ENCODE measurements at places on chromosomes 11 and 22. TPM values are rescaled to one million over a fixed set of nuclear protein-coding genes. Genes with fewer than 3 reads are reported as not detected.

GALNT18 gene
- 42.6 TPM for total RNA-seq

DNA sequence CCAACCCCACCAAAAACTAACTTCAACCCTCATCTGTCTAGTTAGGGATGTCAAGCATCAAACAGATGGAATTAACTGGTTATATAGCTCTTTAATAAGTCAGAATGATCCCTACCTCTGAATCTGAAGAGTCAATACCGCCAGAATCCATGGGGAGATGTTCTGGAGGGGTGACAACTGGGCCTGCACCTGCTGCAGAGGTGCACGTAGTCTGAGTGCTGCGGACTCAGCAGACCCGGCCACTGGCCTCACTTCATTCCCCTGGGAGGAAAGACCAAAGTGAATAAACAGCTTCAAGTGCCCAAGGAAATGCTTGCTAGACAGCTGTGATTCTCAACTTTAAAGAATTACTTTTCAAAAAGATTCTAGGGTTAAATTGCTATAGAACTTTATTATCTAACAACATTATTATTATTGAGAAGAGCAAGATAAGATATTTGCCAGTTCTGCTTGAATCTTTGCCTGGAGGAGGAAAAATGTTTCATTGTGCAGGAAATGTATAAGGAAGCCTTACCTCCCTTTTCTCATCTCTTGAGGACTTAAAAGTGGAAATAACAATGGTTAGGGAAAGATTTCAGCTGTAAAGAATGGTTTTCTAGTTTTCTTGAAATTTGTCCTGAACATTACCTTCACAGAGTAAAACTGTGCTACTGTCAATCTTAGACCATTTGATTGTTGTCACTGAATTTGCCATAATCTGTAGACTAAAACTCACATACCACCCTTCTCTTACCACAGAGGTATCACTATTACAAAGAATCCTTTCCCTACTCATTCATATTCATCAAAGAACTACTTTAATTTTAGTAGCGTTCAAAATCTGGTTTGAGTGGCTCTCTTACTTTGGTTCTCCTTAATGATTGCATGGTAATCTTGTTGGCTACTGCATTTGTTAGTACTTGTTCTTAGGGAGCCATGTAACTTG, 4.2 kb downstream of the XBP1 start:
- no peak for DNase-seq

GRCh38 chr11:57315491-57315890, 9.3 kb downstream of the TNKS1BP1 start:
- no peak for DNase-seq

GRCh38 chr11:1493650-1494244, 7.2 kb upstream of the MOB2 start:
- DNase-seq, result no peak

- no peak for DNase-seq
Observed at GRCh38 chr11:61969391-61969758, 1.9 kb upstream of the FTH1 start.

GRCh38 chr11:125481531-125481930, 14.5 kb downstream of the FEZ1 start:
- no peak for DNase-seq

DNA sequence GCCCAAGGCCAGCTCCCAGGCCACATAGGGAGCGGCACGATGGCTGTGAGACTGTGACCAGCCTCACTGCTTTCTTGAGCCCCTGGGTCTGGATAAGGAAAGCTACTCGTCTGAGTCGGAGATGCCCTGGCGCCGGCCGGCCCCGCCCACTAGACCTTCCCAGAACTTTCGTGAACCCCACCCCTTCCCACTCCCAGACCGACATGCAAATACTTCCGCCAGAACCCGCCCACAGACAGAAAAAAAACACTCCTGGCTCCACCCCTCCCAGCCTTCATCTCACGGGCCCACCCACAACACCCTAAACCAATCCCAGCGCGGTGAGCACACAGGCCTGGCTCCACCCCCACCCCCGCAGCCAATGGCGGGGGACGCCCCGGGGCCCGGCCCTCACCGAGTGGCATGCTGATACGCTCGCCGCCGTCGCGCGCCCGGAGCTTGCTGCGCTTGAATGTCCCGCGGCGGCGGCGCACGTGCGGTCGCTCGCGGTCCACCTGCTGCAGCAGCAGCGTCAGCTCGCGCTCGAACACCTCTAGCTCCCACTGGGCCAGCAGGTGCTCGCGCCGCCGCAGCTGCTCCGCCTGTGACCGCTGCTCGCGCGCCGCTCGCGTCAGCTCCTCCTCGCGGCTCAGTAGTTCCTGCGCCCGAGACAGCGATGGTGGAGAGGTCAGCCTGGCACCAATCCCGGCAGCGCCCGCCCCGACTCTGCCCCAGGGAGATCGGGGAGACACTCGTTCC, 7.0 kb downstream of the MAP3K11 start:
- DNase-seq, result peak; percentile 90

DNA sequence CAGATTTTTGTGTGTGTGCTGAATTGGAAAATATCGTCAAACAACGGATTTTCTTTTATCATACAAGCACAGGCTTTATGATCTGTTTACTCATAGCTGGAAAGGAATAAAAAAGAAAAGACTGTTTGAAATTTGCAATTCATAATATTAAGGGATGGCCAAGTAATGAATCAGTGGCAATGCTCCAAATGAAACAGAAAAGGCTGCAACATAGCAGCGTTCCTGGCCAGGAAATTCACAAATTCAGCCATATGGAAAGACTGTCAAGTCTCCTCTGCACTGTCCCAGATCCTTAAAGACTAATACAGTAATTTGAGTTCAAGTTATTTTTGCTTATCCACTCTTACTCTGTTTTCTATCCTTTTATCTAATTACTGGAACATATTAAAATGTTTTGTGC, 98.2 kb downstream of the MSANTD4 start:
- no peak for DNase-seq

All from left lung (tissue), 14 donors.